Activated effector memory CD4-positive, alpha-beta T cell treated with Interleukin-2 at 50 U/mL for 16 hours (primary cell): ENCODE measurements at places on chromosomes 2 and 18.

DNA sequence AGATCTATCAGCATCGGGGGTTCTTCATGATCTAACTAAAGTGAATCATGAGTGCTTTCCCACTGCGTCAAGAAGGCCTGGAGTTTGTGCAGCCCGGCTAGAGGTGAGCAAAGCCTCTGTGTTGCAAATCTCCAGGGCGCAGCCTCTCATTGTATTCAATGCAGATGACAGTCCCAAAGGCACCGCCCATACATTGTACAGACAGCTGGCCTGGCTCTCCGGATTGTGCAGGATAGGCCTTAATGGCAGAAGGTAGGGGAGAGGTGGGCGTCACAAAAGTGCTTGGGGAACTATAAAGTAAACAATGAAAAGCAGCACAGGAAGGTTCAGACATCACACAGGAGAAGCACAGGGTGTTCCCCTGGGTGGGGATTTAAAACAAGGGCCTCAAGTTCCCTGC lies 907 bp upstream of the GYPC start:
- no peak for DNase-seq

DNA sequence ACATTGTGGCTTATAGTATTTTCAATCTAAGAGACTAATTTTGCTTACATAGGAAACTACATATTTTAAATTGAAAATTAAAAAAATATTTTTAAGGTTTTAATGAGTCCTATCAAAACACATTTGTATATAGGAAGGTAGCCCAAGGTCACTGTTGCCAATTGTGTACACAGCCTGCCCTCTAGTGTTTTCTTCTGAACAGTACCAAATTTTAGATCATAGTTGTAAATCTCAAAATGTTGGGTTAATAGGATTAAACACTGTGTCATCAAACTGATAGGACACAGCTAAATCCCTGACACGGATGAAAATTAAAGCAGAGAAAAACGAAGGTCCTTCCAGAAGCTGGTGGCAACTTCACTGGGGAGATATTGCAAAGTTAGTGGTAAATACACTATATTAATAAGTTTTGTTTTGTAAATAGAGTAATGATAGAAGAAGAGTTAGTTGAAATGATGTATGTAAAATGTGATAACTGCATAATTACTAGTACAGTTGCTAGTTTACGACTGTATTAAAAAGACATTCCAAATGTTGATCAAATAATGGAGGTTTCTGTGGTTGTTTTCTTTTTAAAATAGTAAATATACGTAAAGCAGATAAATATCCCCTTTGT lies 19.7 kb downstream of the CLUL1 start:
- no peak for DNase-seq

- no peak for DNase-seq
Measured at GRCh38 chr18:22391407-22392345, 26.0 kb downstream of the CTAGE1 start.

GRCh38 chr2:30777661-30778505 lies 29.4 kb downstream of the CAPN13 start:
- DNase-seq: no peak

DNA sequence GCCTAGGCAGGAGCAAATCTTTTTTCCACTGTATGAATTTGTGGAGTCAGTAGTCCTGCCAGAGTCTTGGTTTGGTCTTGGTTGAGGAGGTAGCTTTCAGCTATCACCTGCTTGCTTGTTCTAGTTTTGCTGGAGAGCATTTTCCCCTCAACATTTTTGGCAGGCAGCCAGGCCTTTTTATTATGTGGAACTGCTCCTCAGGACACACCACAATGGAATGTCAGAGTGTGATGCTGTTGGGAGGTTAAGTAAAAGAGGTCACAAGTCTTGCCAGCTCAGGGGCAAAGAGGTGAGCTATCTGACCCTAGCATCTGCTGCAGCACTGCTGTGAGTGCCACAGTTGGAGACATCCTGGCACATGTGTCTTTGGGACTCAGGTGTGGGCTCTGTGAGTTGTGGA lies 258.0 kb downstream of the CNTNAP5 start:
- DNase-seq: no peak

DNA sequence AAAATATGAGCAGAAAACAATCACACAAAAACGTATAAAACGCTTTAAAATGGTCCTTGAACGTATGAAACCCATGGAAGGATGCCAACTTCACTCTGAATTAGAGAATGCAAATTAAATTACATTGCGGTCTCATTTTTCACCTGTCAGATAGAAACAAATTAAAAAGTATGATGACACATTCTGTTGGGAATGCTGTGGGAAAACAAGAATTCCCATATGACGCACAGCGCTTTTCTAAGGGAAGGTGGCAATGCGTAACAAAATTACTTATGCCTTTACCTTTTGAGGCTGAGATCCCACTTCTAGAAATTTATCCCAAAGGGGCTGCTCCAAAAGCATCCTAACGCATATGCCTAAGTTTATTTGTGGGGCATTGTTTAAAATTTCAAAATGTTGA lies 3.8 kb upstream of the RPS7 start:
- DNase-seq: no peak

DNA sequence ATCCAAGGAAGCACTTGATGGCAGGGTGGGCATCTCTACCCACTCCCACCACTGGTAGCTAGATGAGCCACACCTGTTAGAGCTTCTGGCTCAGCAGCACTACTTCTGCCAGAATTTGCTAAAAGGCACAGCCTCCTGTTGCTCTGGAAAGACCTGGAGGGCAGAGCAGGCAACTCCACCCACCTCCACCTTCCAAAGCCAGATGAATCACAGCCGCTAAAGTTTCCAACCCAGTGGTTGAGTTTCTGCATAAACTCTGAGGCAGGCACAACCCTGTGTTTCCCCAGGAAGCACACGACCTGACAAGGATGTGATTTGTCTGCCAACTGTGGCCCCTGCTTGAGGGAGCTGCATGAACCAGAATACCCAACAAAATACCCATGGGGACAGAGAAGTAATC lies 111.6 kb upstream of the GCFC2 start:
- DNase-seq: no peak

- DNase-seq: no peak
Measured at GRCh38 chr2:207995887-207996286, 29.4 kb downstream of the PLEKHM3 start.

DNA sequence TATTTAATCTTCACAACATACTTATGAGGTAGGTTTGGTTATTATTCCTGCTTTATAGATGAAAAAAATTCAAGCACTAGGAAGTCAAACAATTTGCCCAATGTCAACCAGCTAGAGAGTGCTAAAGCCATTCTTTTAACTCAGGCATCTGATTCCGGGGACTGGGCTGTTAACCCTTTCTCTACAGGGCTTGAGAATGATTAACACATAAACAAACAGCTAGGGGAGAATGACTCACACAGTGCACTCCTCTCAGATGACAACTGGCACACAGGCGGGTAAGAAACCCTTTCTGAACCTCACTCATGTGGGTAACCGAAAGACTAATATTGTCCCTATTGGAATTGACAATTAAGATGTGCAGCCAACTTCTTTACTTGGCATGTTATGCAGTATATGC lies 86.3 kb upstream of the FSHR start:
- DNase-seq: no peak

DNA sequence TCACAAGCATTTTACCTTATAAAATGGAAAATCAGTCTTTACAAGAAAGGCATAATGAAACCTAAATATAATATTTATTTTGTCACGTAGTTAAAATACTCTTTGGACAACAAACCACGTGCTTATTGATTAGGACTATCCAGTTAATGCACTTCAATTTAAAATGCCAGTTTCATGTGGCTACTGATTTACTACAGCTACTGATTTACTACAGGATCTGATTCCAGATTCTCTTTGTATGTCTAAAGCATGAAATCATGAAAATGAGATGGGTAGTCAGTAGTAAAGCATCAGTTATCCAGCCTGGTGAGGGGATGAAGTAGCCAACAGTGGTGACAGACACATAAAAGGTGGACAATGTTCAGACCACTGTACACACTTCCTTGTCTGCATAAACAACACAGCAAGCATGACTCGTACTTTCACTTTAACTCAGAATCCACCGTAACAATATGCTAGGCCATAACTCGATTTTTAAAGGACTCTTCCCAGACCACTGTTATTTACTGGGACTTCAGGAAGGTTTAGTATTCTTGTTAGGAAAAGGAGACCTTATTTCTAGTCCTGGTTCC lies 24.9 kb downstream of the ACAA2 start:
- no peak for DNase-seq

- no peak for DNase-seq
Measured at GRCh38 chr2:58734365-58734764, 493.2 kb upstream of the FANCL start.

DNA sequence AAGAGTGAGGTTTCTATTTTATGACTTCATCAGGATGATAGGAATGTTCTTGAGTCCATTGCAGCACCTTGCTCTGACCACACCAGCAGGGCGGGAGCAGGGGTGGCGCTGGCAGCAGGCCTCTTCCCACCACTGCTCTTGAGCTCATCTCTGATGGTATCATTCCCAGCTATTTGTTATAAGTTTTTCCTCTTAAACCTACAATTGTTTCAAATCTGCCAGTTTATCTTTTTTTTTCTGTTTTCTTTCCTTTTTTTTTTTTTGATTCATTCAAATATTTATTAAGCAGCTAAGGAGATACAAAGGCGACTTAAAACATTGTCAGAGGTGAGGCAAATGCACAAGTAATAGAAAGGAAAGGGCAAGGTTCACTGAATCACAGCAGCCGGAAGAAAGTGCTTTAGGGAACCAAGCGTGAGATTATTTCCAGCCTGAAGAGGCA lies 28.7 kb downstream of the NIFK start:
- no peak for DNase-seq

DNA sequence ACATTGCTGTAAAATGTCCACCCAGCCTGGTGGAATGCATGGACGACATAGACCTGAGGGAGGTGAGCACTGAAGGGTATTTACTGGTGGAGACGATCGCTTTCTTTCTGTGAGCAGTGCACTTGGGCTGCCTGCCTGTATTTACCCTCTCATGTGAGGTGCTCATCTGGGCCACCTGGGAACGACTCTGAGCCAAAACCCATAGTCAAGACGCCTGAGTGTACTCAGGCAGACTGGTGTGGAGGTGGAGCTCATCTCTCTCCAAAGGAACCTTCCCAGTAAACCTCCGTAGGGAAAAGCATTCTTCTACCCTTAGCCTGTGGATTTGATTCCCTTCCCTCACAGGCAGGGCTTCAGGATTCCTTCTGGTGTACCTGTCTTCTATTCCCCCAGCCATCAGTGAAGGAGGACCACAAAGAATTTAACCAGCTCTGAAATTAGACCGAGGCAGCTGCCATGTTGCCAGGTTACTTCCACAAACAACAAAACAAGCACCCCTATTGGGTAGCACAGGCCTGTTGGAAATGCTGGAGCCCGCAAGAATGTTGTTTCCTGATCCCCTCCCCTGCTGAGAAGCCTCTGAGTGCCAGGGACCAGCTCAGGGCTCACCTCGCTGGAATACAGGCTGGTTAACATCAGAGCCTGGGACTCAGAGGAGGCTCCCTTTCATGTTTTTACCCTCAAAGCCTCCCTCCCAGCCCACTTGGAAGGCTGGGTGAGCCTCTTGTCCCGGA lies 47.5 kb upstream of the TXNDC2 start:
- no peak for DNase-seq

- DNase-seq: no peak
Measured at GRCh38 chr2:135916207-135916606, 40.0 kb upstream of the MCM6 start.

DNA sequence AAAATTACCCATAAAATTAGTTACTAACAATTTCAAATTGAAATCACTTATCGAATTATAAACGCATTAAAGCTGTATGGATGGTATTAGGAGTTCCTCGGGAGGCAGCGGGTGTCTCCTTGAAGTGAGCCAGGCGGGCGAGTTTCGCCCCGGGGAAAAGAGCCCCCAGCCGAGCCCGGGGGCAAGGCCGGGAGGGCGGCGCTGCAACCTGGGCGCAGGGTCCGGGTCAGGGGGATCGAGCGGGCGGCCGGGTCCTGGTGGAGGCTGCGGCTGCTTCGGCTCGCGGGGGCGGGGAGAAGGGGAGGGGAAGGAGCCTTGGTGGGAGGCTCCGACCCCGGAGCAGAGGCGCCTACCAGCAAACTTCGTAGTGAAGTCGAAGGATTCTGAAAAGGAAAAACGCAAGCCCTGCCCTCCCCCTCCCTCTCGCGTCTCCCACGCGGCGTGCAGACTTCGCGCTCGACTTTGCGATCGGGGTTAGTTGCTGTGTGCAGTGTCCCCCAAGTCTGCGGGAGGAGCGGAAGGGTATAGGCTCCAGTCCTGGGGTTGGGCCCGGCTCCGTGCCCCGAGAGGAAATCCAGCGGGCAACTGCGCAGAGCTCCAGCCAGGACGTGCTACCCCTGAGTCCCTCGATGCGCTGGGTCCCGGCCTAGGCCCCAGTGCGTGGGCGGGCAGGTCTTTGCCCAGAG lies 140.8 kb downstream of the MEIS1 start:
- DNase-seq: no peak

DNA sequence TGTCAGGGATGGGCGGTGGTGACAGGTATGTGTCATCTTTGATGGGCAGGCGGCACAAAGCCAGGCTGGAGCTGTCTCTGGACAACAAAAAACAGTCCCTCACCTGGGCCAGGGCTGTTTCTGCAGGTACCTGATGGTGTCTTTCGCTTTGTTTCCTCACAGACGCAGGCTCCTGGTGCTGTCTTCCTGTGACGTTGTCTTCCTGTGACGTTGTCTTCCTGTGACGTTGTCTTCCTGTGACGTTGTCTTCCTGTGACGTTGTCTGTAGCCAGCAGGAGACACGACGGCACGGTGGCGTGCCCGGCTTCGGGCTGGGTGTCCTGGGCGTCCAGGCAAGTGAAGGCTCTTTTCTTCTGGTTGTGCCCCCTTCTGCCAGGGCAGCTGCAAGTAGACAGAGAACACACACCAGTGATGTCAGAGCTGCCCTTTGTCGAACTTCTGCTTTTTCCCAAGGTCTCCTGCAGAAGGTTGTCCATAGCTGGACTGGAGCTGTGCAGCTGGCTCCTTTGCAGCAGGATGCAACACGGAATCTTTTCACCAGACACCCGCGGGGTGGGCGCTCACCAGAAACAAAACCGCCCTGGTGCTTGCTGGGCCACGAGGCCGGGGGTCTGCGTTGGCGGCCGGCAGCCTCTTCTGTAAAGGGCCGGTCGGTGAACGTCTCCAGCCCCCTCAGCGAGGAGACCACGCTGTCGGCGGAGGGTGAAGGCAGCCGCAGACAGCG lies 21.1 kb downstream of the GPR35 start:
- DNase-seq: no peak

DNA sequence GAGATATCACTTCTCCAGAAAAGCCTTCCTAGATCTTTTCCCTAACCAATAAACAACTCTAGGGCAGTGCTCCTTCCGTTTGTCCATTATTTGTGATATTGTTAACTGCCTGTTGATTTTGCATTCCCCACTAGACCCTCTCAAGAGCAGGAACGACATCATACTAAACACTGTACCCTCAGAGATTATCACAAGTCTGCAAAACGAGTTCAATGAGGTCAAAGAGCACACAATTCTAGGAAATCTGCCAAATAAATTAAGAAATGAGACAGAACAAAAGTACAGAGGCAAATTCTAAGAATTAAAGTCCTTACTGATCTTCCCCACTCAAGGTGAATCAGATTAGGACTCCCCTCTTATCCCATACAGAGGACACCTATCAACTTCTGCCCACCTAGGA lies 7.6 kb downstream of the RTTN start:
- DNase-seq: no peak

DNA sequence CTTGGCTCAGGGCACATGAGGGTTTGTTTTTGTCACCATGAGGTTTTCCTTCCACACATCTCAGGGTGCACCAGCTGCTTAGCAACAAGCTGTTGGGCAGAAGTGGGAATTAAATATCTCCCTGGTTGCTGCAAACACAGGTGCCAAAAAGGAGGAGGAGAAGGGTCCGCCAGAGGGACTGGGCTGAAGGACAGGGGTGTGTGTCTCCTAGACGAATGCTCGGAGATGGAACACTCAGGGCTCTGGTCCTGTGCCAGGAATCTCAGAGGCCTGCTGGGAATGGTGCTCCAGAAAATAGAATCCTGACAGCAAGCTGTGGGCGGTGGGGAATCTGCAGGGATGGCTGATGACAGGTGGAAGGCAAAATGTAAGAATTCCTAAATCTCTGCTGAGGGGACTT lies 94.5 kb downstream of the VSNL1 start:
- DNase-seq: no peak
